ENCODE measurements at places on chromosomes 13 and 19.

GRCh38 chr19:23145617-23146415 lies 29.0 kb downstream of the ZNF730 start:
- DNase-seq, result no peak

DNA sequence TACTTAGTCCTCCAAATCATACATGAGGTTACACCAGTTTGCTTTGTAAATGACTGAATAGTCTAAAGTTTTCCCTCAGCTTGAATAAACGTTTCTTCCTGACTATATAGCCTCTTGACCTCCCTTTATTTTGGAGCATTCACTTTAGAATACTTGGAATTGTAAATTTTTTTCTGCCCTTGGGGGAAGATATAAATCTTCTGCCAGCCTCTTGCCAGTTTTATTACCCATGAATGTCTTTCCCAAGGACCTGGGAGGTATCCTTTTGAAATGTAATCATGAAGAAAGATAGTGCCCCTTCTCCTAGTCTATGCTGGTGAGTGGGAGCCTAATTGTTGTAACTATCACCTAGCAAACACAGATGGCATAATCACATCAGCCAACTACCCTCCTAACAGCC lies 2033.9 kb upstream of the PCDH20 start:
- DNase-seq, result no peak

DNA sequence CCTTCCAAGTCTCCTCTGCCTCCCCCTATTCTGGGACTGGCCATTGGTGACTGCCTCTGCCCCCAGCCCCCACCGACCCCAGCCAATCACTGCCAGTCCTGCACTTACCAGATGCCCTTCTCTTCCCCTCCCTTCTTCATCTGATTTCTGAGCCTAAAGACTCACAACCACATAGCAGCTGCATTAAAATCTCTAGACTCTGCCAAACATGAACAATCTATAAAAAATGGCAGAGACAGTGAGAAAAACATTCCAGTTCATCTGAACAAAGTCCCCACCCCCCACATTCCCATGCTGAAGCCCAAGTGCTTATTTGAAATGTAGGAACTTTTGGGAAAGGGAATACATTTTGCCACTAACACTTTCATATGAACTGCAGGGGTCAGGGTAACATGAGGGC lies 60.8 kb downstream of the KCTD12 start:
- no peak for DNase-seq

GRCh38 chr13:82800391-82800790 lies 1081.9 kb downstream of the SLITRK1 start:
- DNase-seq, result no peak

- DNase-seq, result no peak
Observed at GRCh38 chr13:33340631-33341030, 55.1 kb upstream of the STARD13 start.

- no peak for DNase-seq
Observed at GRCh38 chr19:3684054-3684816, 16.0 kb downstream of the PIP5K1C start.

GRCh38 chr19:46371371-46371901 lies 24.5 kb downstream of the PPP5C start:
- peak; percentile 45 for DNase-seq

GRCh38 chr13:29050719-29051118 lies 230.6 kb downstream of the MTUS2 start:
- DNase-seq, result no peak

- DNase-seq, result no peak
Observed at GRCh38 chr19:6276447-6276846, 3.3 kb downstream of the MLLT1 start.

- DNase-seq, result no peak
Observed at GRCh38 chr19:45349126-45349415, 8.5 kb downstream of the KLC3 start.

DNA sequence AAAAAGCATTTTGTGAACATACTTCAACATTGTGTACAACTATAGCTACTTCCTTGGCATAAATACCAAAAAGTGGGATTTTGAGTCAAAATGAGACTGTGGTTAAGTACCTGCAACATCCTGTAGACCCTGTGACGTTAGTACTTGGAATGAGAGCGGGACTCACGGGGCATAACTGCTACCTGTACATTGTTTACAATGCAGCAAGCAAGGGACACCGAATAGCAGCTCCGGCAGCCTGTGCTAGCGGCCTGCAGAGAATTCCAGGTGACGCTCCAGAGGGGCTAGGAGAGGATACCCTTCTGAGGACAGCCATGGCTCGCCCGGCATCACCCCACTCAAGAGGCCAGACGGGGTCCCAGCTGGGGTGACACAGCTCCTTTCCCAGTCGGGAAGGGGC lies 824 bp upstream of the ZNF331 start:
- DNase-seq, result no peak

DNA sequence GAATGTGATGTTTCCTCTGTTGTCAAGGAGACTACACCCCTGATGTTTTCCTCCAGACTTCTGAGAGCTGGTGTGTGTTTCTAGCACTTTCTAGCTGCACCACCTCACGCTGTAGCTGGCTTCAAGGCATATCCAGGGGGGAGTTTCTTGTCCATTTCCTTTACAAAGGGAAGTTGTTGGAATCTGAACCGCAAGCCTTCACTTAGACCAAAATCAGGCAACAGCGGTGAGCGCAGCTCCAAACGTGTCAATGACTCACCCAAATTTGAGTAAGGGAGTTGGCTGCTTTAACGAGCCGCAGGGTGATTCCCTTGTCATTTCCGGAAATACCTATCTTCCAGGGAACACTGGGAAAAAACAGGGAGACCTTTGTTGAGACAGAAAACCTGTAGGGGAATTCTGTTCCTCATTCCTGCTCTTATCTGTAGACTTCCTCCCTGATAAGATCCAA lies 2.5 kb downstream of the LDLR start:
- DNase-seq, result peak; percentile 95

DNA sequence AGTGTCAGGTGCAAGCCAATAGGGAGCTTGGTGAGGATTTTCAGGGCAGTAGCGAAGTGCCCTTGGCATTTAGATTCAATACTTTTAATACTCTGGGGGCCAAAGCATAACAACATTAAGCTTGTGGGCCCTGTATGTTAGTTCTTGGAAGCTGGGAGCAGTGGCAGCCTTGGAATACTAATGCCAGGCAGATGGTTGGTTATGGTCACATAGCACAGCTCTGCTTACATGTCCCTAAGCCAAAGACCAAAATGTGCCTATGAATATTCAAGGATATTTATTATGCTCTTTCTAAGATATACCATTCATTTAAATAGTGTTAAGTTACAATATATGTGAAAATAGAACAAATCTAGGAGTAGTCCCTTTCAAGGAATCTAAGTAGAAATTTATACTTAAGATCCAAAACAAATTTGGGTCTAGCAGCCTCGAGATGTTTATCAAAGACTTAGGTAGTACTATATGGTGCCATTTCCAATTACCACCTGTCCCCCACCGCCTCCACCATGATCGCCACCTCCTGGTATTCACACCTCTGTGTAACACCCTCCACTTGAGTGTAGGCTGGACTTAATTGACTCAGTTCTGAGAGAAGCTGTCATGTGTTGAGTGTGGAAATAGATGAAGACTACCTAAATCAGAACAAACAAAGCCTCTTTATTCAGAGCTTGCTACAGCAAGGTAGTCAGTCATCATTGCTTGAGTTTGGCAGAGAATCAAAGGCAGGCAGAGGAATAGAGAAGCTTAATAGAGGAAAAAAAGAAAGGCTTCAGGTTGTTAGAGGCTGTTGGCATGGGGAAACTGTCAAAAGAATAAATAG lies 261.0 kb downstream of the GPC5 start:
- DNase-seq, result no peak

- no peak for DNase-seq
Observed at GRCh38 chr13:98363326-98363725, 186.3 kb upstream of the RNF113B start.

- no peak for DNase-seq
Observed at GRCh38 chr13:25752957-25753551, 298.8 kb downstream of the SHISA2 start.

- DNase-seq, result no peak
Observed at GRCh38 chr19:8835446-8835845, 3.3 kb downstream of the MBD3L1 start.

DNA sequence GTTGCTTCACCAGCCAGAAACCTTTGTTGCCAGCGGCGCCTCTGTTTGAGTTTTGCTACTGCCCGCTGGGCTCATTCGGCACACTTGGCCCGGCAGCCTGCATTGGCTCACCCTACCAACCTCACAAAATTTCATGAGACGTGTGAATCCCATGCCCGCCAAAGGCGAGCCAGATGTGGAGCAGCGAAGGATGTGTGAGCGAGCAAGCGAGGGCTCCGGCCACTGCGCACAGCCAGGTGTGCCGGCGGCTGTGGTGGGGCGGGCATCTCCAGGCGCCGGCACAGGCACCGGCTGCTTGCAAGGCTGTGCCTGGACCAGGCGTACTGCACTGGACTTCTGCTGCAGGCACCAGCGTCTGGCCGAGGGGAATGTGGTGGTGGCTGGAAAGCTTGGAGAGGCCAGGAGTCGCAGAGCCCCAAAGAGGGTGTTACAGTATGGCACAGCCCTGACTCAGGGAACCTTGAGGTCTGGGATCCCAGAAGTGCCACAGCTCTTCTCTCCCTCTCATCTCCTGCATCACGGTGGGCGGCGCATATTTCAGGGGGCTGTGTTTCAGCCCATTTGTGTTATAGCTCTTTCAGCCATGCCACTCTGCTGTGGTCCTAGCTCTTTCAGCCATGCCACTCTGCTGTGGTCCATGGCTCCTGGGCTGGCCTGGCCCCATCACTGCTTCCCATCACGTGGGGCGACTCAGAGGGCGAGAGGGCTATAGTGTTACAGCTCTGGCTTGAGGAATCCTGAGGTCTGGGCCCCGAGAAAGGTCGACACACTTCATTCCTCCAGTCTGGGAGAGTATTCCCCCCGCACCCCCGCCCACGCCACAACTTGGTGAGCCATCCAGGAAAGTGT lies 592.0 kb upstream of the SLITRK5 start:
- no peak for DNase-seq

DNA sequence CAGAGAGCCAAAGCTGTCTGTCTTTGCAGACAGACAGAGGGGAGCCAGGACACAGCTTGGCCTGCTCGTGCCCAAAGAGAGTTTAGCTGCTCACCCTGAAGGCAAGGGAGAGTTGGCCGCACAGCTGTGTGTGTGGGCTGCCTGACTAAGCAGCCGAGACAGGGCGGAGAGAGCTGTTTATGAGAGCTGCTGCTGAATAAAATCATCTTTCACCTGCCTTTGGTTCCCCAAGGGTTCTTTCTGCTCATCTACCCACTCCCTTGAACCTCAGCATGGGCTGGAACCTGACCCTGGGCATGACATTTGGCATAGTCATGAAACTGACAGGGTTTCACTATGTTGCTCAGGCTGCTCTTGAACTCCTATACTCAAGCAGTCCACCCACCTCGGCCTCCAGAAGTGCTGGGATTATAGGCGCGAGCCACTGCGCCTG lies 98.2 kb downstream of the RBM26 start:
- DNase-seq, result no peak

DNA sequence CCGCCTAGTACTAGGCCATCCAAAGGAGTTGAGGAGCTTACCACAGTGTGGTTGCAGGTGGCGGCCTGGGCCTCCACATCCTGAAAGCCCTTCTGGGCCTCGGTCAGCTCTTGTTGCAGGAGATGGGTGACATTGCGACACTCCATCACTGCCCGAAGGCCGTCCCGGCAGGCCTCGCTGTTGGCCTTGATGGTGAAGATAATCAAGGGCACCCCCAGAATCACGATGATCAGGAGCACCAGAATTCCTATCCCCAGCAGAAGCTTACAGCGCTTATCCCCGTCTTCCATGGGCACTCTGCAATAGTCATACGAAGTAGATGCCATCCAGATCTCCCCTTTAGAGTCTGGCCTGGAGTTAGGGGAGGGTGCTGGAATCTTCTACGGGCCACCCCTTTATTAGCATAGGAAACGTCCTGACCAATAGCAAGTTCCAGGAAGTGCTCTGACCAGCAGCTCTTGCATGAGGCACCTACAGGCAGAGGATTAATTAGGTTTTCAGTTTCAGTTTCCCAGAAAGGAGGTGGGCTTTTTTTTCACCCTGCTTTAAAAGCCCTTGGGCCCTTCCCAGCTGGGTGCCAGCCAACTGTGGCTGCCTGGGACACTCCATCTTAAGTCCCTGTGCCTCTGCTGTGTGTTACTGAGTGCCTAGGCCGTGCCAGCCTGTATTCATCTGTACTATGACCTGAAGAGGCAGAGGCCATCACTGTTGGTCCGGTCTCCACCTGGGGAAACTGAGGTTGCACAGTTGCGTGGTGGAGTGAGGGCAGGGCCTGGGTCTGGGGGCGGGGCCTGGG lies at the start of gene BST2:
Gene BST2 (minus strand): TSS at position 381 of the 796 bp plus-strand sequence. CDS start 55 bp downstream, at position 326.
- DNase-seq, result no peak

GRCh38 chr19:2243274-2244124 lies 5.6 kb upstream of the AMH start:
- DNase-seq, result no peak

GRCh38 chr13:49023431-49023830 lies 47.7 kb downstream of the FNDC3A start:
- no peak for DNase-seq

GRCh38 chr19:14155371-14155770 lies 19.0 kb upstream of the ASF1B start:
- no peak for DNase-seq

- no peak for DNase-seq
Observed at GRCh38 chr19:40225440-40226305, 816 bp downstream of the CCNP start.

DNA sequence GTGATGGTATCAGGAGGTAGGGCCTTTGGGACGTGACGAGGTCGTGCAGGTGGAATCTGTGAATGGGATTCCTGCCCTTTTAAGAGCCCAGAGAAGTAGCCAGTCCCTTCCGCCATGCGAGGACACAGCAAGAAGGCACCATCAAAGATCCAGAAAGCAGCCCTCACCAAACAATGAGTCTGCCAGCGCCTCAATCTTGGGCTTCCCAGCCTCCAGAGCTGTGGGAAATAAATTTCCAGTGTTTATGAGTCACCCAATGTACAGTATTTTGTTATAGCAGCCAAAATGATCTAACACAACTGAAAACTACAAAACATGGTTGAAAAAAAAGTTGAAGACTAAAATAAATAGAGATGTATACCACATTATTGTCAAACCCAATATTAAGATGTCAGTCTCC lies 16.9 kb upstream of the LAMP1 start:
- no peak for DNase-seq

DNA sequence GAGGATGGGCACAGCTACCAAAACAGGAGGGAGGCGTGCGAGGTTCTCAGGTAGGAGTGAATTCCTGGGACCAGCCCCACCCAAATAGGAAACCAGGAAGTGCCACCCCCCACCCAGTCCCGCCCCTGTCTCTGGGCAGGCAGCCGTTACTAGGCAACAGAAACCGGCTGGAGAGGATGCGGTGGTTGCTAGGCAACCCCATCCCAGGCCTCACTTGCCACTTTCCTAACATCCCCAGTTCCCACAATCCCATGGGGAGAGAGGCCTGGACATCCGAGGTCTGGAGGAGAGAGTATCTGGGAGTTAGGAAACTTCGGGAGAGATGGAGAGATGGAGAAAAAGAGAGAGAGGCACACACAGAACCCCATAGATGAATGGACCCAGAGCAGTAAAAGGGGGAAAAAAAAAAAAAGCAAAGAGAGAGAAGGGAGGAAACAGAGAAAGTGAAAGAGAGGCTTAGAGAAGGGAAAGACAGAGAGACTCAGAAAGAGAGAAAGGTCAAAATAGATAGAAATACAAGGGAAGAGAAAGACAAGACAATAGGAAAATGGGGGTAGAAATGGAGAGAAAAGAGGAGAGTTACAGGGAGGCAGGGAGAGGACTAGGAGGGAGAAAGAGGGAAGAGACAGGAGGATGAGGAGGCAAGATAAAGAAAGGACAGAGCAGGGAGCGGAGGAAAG lies 3.8 kb downstream of the GRIK5 start:
- DNase-seq, result no peak

GRCh38 chr19:14553042-14553938 lies 18.6 kb downstream of the NDUFB7 start:
- peak; percentile 48 for DNase-seq
